ENCODE measurements at places on chromosomes 13 and 19. TPM values are rescaled to one million over a fixed set of nuclear protein-coding genes. Genes with fewer than 3 reads are reported as not detected.

The ATP8A2 gene
- polyA plus RNA-seq = 0.09 TPM

The PLIN5 gene
- polyA plus RNA-seq = 33.9 TPM

The MKNK2 gene
- 75.9 TPM for polyA plus RNA-seq

The PRR36 gene
- 0.11 TPM for polyA plus RNA-seq

GRCh38 chr13:108525827-108526226 lies 103.6 kb upstream of the MYO16 start:
- DNase-seq = no peak

GRCh38 chr19:28535352-28535775 lies 677.6 kb downstream of the UQCRFS1 start:
- no peak for DNase-seq

Data from right cardiac atrium (tissue), 5 donors.